CD4-positive, alpha-beta T cell treated with Interleukin-10 for 1 hour (primary cell): ENCODE measurements at places on chromosomes 6 and 20.

GRCh38 chr6:27532820-27533538, 60.1 kb upstream of the ZNF184 start:
- no peak for DNase-seq

DNA sequence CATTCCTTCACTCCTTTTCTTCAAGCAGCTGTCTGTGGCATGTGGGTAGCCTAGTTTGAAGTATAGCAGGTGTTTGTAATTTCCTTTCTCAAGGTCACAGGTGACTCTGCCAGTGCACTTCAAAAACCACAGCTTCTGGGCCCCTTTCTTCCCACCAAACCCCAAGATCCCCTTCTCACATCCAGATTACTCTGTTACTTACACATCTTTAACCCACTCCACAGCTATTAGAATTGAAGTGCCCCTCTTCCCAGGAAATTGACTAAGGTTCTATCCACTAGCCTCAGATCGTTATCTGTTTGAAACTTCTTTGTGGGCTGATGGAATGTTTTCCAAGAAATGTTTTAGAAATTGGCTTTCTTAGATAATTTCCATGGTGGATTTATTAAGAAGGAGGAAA, 150.8 kb downstream of the AHI1 start:
- no peak for DNase-seq

DNA sequence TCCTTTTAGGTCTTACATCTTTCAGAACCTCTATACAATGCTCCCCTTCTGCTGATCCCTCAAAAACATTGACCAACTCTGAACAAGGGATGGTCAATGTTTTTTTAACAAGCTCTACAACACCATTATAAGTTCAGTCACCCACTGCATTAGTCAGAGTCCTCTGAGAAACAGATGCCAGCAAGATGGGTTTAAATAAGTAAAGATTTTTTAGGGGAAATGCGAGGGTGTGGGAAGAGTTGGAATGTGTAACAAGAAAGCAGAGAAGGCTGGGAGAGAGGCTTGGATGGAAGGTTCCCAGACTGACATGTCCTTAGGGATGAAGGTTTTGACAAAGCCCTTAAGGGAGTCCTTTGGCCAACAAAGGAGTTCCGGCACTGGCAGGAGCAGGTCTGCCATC, 478.3 kb downstream of the FRK start:
- DNase-seq, result no peak

GRCh38 chr6:13285705-13286104, 42.6 kb downstream of the TBC1D7 start:
- no peak for DNase-seq

- DNase-seq, result peak; percentile 10
These were observed 11.2 kb downstream of the SLC35A1 start for GRCh38 chr6:87483929-87484328.

DNA sequence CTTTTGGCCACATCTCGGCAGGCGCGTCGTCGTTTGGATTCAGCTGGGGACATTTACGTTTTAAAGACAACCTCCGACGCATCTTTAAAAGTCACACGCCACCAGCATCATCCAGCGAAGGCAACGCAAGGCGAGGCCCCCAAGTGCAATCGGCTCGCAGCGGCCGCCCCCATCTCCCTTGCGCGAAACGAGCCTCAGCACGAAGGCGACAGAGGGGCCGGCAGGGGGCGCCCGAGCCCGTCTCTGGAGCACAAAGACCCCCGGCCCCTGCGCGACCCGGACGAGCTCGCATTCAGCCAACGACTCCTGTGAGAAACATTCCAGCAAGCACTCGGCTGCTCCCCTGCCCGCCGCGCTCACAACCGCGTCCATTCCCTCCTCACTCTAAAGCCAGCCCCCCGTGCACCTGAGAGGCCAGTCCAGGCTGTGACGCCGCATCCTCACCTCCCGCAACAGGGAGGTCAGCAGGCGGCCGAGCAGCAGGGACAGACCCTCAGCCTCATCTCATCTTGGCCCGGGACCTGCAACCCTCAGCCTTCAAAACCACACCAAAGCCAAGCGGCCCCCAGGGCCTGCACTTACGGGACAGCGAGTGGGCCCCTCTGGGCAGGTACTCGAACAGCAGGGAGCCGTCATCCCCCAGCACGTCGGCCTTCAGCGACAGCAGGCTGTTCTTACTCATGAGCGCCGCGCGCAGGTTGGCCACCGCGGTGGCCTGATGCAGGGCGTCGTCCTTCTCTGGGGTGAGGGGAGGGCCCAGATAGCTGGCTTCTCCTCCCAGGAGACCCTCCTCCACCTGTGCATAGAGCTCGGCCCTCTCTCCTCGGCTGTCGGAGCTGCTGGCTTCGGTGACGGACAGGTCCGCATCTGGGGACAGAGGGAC, 35.8 kb downstream of the SLC2A4RG start:
- peak; percentile 37 for DNase-seq

DNA sequence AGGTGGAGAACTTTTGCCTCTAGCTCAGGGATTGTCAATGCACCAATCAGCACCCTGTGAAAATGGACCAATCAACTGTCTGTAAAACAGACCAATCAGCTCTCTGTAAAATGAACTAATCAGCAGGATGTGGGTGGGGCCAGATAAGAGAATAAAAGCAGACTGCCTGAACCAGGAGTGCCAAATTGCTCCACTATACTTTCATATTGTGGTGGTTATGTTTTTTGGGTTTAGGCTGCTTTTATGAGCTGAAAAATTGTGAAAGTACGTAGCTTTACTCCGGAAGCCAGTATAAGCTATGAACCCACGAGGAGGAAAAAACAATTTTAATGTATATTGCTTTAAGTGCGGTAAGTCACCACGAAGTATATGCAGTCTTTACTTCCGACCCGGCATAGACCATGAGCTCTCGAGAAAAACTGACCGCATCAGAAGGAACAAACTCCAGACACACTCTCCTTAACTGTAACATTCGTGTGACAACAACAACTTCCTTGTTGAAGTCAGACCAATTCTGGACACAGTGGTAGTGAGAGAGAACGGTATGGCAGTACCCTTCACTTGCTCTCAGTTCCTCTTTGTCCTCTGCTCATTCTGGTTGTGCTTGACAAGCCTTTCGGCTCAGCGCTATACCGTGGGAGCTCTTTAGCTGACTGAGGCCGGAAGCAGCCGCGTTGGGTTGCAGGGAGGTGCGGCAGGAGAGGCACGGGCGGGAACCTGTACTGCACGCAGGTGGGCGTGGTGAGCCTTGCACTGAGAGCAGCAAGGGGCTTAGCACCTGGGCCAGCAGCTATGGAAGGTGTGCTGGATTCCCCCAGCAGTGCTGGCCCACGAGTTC, 81.9 kb upstream of the E2F3 start:
- peak; percentile 86 for DNase-seq

- no peak for DNase-seq
These were observed 56.1 kb upstream of the CCN6 start for GRCh38 chr6:111997853-111998208.

- no peak for DNase-seq
These were observed 12.4 kb downstream of the C20orf96 start for GRCh38 chr20:278181-278580.

GRCh38 chr6:138692978-138693909, 80.3 kb upstream of the CCDC28A start:
- peak; percentile 33 for DNase-seq

- no peak for DNase-seq
These were observed 118.6 kb upstream of the CCDC28A start for GRCh38 chr6:138654715-138655634.

DNA sequence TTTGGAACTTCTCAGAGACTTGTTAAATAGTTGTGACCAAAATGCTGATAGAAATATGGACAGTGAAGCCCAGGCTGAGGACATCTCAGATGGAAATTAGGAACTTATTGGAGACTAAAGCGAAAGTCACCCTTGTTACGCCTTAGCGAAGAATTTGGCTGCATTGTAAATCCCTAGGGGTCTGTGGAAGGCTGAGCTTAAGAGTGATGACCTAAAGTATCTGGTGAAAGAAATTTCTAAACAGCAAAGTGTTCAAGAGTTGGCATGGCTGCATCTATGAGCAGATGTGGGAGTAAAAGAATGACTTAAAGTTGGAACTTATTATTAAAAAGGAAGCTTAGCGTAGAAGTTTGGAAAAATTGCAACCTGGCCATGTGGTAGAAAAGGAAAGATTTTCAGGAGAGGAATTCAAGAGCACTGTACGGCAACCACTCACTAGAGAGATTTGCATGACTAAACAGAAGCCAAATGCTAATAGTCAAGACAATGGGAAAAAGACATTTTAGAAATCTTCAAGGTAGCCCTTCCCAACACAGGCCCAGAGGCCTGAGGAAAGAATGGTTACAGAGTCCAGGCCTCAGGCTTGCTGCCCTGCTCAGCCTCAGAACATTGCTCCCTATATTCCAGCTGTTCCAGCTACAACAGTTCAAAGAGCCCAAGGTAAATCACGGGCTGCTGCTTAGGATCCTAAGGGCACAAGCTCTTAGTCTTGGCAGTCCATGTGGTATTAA, 61.6 kb upstream of the TNFRSF21 start:
- no peak for DNase-seq

- no peak for DNase-seq
These were observed 6.0 kb downstream of the AFDN start for GRCh38 chr6:167832497-167833395.

DNA sequence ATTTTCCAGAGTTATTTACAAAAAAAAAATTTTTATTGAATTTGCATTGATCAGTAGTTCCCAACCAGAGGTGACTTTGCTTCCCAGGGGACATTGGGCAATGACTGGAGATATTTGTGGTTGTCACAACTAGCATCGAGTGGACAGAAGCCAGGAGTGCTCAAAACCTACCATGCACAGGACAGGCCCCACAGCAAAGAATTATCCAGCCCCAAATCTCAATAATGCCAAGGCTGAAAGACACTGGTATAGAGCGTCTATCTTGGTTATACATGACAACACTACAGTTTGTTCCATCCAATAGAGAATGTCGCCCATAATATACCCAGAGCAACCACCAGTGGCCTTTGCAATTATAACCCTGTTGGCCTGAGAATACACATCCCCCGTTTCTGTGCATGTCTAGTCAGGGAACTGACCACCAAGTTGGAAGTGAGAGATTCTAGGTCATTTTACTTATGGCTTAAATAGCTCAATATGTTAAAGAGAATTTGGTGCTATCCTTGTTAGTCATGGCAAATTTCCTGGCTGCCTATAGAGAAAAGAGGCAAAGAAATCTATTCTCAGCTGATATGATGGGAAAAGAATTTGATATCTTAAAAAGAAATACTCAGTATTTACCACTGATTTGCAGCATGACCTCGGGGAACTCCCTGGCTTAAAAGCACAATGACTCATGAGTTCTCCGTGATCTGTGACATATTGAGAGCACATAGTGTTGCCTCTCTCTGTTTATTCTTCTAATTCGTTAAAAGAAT, 76.0 kb upstream of the ADTRP start:
- no peak for DNase-seq

DNA sequence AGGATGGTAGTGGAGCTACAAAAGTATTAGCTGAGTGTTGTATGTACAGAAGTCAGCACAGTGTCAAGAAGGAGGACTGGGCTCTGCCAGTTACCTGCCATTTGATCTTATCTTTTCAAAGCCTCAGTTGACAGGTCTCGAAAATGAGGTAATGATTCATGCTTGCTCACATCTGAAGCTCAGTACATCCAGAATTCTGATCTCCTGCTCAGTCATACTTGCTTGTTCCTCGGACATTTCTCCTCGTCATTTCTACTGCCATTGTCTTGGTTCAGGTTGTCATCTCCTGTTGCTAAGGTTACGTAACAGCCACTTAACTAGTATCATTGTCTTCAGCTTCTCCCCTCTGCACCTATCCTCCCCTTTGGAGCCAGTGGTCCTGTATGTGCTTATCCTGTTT, 89.5 kb downstream of the SLX4IP start:
- no peak for DNase-seq

GRCh38 chr6:146050168-146050567, 21.3 kb downstream of the GRM1 start:
- no peak for DNase-seq

DNA sequence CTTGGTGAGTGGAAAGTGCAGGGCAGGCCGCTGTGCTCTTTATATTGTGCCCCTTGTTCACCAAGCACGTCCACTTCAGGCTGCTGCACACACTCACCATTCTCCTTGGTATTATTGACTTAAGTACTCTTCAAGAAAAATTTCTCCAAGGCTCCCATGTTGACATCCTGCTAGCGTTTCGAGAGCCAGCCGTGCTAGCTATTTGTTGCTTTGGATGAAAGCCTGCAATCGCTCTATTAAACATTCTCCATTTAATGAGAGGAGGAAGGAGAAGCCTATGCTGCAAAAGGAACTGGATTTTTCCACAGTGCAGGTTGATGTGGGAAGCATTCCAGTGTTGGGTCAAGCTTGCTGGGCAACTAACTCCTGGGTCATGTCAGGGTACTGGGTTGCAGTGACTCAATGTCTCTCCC, 113.5 kb downstream of the CD83 start:
- no peak for DNase-seq

DNA sequence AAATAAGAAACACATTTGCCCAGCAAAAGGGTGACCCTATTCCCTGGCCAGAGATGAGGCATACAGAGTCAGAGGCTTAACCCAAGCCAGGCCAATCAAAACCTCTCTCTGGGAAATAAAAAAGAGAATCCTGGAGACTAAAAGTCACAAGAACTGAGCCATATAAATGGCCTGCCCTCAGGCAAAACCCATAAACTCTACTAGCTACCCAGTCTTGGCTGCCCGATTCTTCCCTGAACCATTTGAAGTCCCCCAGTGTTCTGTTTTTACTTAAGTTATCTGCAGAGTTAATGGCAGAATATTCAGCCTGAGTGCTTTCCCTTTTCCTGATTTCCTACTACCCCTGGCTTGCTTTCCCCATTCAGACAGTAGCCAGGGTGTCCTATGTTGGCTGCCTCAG, 13.9 kb downstream of the KCNK15 start:
- DNase-seq, result no peak

DNA sequence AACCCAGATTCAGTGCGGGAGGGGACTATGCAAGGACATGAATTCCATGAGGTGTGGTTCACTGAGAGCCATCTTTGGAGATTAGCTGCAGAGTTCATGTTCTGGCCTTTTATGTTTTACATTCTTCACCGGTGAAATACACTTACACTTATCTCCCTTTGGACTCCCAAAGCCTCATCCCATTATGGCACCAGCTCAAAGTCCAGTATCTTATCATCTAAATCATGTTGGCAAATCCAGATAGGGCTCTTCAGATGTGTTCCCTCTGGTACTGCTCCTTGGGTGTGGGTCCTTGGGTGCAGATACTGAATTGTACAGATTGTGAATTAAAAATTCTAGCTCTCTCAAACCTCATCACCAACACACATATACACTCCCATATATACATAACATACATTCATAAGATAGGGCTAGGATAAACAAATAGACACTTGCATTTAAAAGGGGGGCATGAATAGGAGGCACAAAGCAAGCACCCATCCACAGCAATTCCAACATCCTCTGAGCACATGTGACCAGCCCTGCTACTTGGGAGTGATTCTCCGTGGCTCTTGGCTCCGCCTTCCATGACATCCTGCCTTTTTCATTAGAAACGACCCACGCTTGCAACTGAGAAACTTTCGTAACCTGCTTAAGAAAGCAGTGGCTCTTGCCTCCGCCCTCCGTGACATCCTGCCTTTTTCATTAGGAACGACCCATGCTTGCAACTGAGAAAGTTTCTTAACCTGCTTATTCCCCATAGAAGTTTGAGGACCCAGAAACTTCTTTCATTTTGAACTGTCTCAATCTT, 53.6 kb upstream of the LRRC1 start:
- DNase-seq, result peak; percentile 13

- no peak for DNase-seq
These were observed 79.1 kb upstream of the PTPN1 start for GRCh38 chr20:50431066-50431450.
